Astrocyte (in vitro differentiated cells and primary cell): ENCODE measurements at places on chromosomes 6 and 20. TPM values are rescaled to one million over a fixed set of nuclear protein-coding genes. Genes with fewer than 3 reads are reported as not detected.

FAM162B gene
- not detected in 2 replicates for total RNA-seq

HCK gene
- total RNA-seq: 0.34 and 0.53 TPM in 2 replicates

AKAP12 gene
- 76.1 and 115 TPM in 2 replicates for total RNA-seq

HAO1 gene
- 0.17 and 0.20 TPM in 2 replicates for total RNA-seq

WFDC5 gene
- not detected in 2 replicates for total RNA-seq

DUSP15 gene
- 1.2 and 3.1 TPM in 2 replicates for total RNA-seq

SEMG2 gene
- total RNA-seq: not detected in 2 replicates

RPP40 gene
- total RNA-seq: 11.6 and 16.6 TPM in 2 replicates

FLRT3 gene
- total RNA-seq: 6.9 and 14.6 TPM in 2 replicates

RSPO3 gene
- total RNA-seq: 2.6 and 4.5 TPM in 2 replicates

ULBP1 gene
- 7.4 and 8.8 TPM in 2 replicates for total RNA-seq

SAYSD1 gene
- 8.8 and 9.4 TPM in 2 replicates for total RNA-seq

RBPJL gene
- total RNA-seq: not detected in 2 replicates

RSPH9 gene
- 0.30 and 0.55 TPM in 2 replicates for total RNA-seq

DNA sequence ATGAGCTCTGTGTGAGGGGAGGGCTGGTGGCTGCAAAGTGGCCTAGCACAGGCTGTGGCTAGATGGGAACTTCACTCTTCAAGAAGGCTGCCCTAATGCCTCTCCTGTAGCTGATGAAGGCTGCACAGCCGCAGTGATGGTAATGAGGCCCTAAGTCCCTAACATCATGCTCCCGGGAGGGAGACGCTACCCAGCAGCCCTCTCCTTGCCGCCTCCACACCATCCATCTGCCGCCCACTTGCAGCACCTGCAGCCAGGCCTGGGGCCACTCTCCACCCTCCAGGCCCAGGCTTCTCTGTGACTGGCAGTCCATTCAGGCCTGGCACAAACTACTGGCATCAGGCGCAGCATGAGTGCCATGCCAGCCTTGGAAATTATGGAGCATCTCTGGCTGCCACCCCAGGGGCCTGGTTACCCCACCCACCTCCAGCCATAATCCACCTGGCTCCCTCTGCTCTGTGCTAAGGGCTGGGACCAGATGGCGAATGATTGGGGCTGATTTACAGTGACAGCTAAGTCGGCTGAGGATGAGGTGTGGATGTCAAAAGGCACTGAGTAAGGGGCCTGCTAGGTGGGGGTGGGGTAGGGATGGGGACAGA lies 284.2 kb downstream of the LRFN2 start:
- no peak for DNase-seq
- H3K27me3 ChIP-seq: no peaks in the 10 kb centered on the region
- no peaks in the 10 kb centered on the region for H3K36me3 ChIP-seq
- H3K4me3 ChIP-seq: no peak overlapping the region

DNA sequence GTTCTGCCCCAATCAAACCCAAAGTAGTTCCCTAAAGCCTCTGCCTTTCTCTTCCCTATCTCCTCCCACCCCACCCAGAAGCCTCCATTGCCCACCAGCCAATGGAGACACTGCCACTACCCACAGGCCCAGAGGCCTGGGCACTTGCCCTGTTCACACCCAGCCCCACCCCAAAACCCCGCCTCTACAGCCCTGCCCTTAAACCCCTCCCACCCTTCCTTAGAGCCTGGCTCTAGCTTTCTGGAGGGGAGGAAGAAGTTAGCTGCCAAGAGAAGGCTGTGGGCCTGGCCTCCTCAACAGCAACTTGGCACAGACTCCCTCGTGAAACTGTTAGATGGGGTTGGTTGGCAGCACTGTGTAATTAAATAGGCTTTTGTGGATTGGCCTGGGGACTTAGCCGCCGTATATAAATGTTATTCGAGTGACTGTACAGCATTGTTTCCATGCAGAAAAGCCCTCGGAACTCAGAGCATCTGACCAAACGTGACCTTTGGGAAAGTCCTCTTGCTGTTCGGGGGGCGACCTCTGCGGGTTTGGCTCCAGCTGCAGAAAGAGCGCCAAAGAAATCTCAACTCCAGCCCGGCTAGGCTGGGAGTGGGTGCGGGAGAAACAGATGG lies 31.4 kb downstream of the COL11A2 start:
- H3K4me3 ChIP-seq: peak overlapping the region; percentile 52
- H3K36me3 ChIP-seq: no peaks in the 10 kb centered on the region
- no peak overlapping the region for H3K27ac ChIP-seq
- H3K27me3 ChIP-seq: peaks cover 2% of the 10 kb centered on the region
- DNase-seq: peak; percentile 95

DNA sequence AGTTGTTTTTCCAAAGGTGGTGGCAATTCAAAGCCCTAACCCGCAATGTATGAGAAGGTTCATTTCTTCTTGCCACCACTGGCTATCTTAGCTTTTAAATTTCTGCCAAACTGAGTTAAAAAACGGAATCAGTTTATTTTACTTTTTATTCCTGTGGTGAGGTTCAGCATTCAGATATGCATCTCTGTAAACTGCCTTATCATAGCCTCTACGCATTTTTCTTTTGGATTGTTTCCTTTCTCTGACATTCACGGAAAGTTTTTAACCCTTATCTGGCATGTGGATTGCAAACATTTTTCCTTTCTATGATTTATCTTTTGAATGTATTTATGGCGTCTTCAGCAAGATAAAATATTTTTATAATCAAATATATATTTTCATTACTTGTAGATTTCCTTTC lies 37.7 kb downstream of the AK9 start:
- H3K36me3 ChIP-seq: no peaks in the 10 kb centered on the region
- no peak overlapping the region for H3K27ac ChIP-seq
- no peaks in the 10 kb centered on the region for H3K4me1 ChIP-seq
- no peak overlapping the region for H3K4me3 ChIP-seq

DNA sequence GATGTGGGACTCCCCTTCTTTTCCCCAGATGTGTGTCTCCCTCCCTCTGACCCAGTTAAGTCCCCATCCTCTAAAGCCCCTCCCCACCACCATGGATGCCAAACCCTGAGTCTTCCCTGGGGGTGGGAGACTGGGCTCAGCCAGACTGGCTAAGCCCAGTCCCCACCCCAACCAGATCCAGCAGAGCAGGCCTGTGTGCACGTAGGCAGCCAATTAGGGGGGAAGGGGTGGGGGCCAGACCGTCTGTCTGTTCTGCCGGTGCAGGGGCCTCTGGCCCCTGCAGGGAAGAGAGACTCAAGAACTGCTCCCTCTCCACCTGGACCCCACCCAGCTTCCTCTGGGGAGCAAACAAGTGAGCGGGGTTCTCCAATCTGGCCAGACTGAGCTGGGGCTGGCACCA lies 605 bp downstream of the COX4I2 start:
- no peak overlapping the region for H3K4me3 ChIP-seq
- H3K27me3 ChIP-seq: no peaks in the 10 kb centered on the region
- no peaks in the 10 kb centered on the region for H3K4me1 ChIP-seq
- H3K36me3 ChIP-seq: no peaks in the 10 kb centered on the region
- no peak overlapping the region for H3K27ac ChIP-seq
- DNase-seq: no peak

GRCh38 chr20:11952639-11953038 lies 34.9 kb downstream of the BTBD3 start:
- H3K36me3 ChIP-seq: no peaks in the 10 kb centered on the region
- peak; percentile 20 for DNase-seq

DNA sequence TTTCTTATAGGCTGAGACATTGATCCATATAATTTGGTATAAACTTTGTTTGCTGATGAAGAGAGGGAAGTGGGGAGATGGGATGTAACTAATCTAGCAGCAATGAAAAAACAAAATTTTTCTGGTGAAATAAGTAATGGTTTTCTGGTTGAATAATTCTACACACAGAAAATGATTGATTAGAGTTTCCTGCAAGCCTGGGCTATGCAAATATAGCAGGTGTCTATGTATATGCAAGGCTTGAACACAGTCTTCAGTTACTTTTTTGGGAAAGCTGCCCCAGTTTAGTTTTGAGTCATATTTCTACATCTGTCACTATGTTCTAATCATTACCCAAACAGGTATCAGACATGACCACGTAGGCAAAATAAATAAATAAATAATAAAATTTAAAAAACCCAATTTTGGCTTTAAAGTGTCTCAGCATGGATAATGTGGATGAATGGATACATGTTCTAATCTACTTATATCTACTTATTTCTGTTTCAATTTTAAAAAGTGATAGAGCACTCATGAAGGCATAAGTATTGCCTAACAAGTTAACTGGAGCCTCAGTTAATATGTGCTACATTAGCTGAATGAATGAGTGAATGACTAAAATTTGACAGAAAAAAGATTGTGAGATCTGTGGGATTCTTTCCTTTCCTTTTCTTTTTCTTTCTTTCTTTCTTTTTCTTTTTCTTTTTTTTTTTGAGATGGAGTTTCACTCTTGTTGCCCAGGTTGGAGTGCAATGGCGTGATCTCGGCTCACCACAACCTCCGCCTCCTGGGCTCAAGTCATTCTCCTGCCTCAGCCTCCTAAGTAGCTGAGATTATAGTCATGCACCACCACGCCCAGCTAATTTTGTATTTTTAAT lies 37.2 kb upstream of the TFB1M start:
- H3K27ac ChIP-seq: no peak overlapping the region
- DNase-seq: no peak
- no peak overlapping the region for H3K4me3 ChIP-seq
- no peaks in the 10 kb centered on the region for H3K36me3 ChIP-seq
- H3K4me1 ChIP-seq: no peaks in the 10 kb centered on the region

- H3K4me1 ChIP-seq: no peaks in the 10 kb centered on the region
- H3K4me3 ChIP-seq: no peak overlapping the region
- H3K36me3 ChIP-seq: no peaks in the 10 kb centered on the region
- H3K27me3 ChIP-seq: no peaks in the 10 kb centered on the region
- DNase-seq: no peak
- no peak overlapping the region for H3K27ac ChIP-seq
Observed at GRCh38 chr6:139485742-139486475, 111.5 kb upstream of the CITED2 start.

GRCh38 chr6:73579851-73580246 lies 59.0 kb upstream of the EEF1A1 start:
- H3K27ac ChIP-seq: peak overlapping the region; percentile 99
- H3K27me3 ChIP-seq: no peaks in the 10 kb centered on the region
- H3K36me3 ChIP-seq: no peaks in the 10 kb centered on the region
- peak; percentile 91 for DNase-seq
- peaks cover 23% of the 10 kb centered on the region for H3K4me1 ChIP-seq
- no peak overlapping the region for H3K4me3 ChIP-seq

DNA sequence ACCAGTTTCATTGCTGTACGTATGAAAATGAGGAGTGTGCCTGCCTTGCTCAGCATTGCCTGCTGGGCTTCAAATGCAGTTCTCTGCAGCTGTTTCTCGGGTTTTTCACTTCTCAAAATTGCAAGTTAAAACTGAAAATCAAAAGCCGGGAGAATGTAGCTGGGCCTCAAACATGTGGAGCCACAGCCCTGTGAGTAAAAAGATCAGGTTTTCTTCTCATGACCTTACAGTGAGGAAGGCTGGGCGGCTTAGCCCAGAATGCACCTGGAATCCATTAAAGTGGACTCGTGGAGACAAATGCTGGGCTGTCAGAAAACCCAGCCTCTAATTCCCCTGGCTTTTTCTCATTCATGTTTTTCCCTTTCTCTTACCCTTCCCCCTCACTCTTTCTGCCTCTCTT lies 34.4 kb downstream of the DSE start:
- no peaks in the 10 kb centered on the region for H3K27me3 ChIP-seq
- no peak overlapping the region for H3K4me3 ChIP-seq
- H3K4me1 ChIP-seq: peaks cover 22% of the 10 kb centered on the region

DNA sequence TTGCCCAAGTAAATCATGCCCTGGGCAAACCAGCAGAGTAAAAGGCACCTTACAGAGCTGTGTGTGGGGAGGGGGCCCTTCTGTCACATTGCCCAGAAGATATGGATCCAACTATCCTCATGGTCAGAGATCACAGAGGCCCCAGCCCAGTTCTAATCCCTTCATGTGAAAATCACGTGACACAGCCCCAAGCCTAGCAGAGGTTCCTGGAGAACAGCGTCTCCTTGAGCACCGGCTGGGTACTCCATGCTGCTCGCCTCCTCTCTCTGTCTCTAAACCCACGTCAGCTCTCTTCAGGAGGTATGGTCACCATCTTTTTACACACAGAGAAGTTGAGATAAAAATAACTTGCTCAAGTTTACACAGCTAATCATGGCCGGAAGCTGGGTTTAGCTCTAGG lies 230.2 kb downstream of the ANKRD60 start:
- DNase-seq: no peak
- H3K27ac ChIP-seq: no peak overlapping the region
- H3K4me1 ChIP-seq: peaks cover 27% of the 10 kb centered on the region
- H3K27me3 ChIP-seq: no peaks in the 10 kb centered on the region

- H3K27me3 ChIP-seq: no peaks in the 10 kb centered on the region
- no peak for DNase-seq
Observed at GRCh38 chr6:63936399-63936798, 300.8 kb downstream of the PHF3 start.

DNA sequence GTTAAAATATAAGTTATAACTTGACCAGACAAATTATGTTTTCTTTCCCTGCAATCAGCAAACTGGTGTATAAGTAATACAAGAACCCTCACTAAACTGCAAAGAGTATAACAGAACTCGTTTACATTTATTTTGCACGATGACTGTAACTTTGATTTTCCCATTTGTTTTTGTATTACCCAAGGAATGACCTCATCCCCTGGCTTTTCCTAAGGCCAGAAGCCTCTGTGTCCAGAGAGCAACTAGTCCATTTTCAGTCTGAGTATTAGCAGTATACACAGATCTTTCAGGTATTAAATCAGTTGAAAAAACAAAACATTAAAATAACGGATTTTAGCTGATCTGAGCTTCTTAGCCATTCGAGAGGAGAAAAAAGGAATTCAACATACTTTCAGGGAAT lies 17.2 kb downstream of the COL19A1 start:
- H3K4me1 ChIP-seq: no peaks in the 10 kb centered on the region
- no peaks in the 10 kb centered on the region for H3K36me3 ChIP-seq
- H3K27me3 ChIP-seq: no peaks in the 10 kb centered on the region
- no peak overlapping the region for H3K27ac ChIP-seq
- DNase-seq: no peak

DNA sequence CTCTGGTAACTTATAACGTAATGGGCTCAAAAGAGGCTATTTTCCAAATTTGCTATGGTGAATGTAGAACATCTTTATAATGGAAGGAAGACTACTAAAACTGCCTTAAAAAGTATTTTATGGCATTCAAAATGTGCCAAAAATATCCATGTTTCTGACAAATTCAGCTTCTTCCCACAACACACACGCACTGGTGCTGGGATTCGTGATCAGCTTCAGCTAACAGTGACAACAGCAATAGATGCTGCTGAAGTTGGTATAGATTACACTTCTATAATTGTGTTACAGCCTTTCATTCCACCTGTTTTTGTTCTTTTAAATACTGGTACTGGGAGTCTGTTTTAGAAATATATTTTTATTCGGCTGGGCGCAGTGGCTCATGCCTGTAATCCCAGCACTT lies 19.0 kb downstream of the NUDT3 start:
- H3K4me1 ChIP-seq: peaks cover 3% of the 10 kb centered on the region
- H3K27ac ChIP-seq: no peak overlapping the region
- no peaks in the 10 kb centered on the region for H3K36me3 ChIP-seq

GRCh38 chr6:2103765-2104523 lies 141.5 kb downstream of the GMDS start:
- no peaks in the 10 kb centered on the region for H3K27me3 ChIP-seq
- no peaks in the 10 kb centered on the region for H3K4me1 ChIP-seq
- H3K27ac ChIP-seq: no peak overlapping the region
- no peak overlapping the region for H3K4me3 ChIP-seq
- DNase-seq: peak; percentile 12

GRCh38 chr20:50190251-50191064 lies at the start of gene CEBPB:
Gene CEBPB (plus strand): TSS chr20:50190830. CDS start chr20:50191034, 204 bp downstream.
- DNase-seq: peak; percentile 58
- H3K27ac ChIP-seq: peak within 1 kb of the TSS; percentile 98
- H3K4me3 ChIP-seq: peak within 1 kb of the TSS; percentile 97
- H3K36me3 ChIP-seq: no peaks in the 10 kb centered on the region
- H3K4me1 ChIP-seq: peaks cover 27% of the 10 kb centered on the region

GRCh38 chr20:24469894-24470745 lies 691 bp downstream of the SYNDIG1 start:
- H3K4me3 ChIP-seq: peak overlapping the region; percentile 79
- peaks cover 13% of the 10 kb centered on the region for H3K4me1 ChIP-seq
- H3K27ac ChIP-seq: no peak overlapping the region
- no peaks in the 10 kb centered on the region for H3K36me3 ChIP-seq
